Large intestine (tissue), 12 donors: ENCODE measurements at places on chromosomes 11 and 22. TPM values are rescaled to one million over a fixed set of nuclear protein-coding genes. Genes with fewer than 3 reads are reported as not detected.

FOLR2 gene
- 15.0 TPM for polyA plus RNA-seq

RHOD gene
- polyA plus RNA-seq: 22.9 TPM

NOX4 gene
- 4.6 TPM for polyA plus RNA-seq

C22orf15 gene
- 0.43 TPM for polyA plus RNA-seq

RIMBP3B gene
- 0.06 TPM for polyA plus RNA-seq

GNAZ gene
- polyA plus RNA-seq: 4.6 TPM

SCGB1D2 gene
- polyA plus RNA-seq: 0.13 TPM

UBQLN3 gene
- not detected for polyA plus RNA-seq

EFEMP2 gene
- 37.7 TPM for polyA plus RNA-seq

C11orf91 gene
- not detected for polyA plus RNA-seq

OR2AG2 gene
- polyA plus RNA-seq: 0.06 TPM

LRRC75B gene
- polyA plus RNA-seq: 36.6 TPM

CXCR5 gene
- 0.07 TPM for polyA plus RNA-seq

IGLL5 gene
- 0.16 TPM for polyA plus RNA-seq

RBM4B gene
- polyA plus RNA-seq: 38.9 TPM

CAVIN3 gene
- polyA plus RNA-seq: 16.4 TPM

GVQW3 gene
- polyA plus RNA-seq: 5.4 TPM

KREMEN1 gene
- polyA plus RNA-seq: 26.3 TPM

MYO7A gene
- 68.4 TPM for polyA plus RNA-seq

ACRV1 gene
- 0.27 TPM for polyA plus RNA-seq

SAA4 gene
- polyA plus RNA-seq: not detected

OR2D2 gene
- polyA plus RNA-seq: not detected

ADAMTS15 gene
- polyA plus RNA-seq: 6.3 TPM

C11orf87 gene
- polyA plus RNA-seq: 0.27 TPM

FAM180B gene
- polyA plus RNA-seq: 0.19 TPM

TRPC6 gene
- polyA plus RNA-seq: 4.2 TPM

ZP1 gene
- polyA plus RNA-seq: 0.07 TPM

KCNQ1OT1 gene
- 2.8 TPM for polyA plus RNA-seq

OR2AG1 gene
- polyA plus RNA-seq: 0.07 TPM

OTOG gene
- polyA plus RNA-seq: 0.10 TPM

SERPIND1 gene
- polyA plus RNA-seq: 0.22 TPM

KCNK4 gene
- polyA plus RNA-seq: 0.09 TPM
